GM12865 (cell line): ENCODE measurements at places on chromosomes 11 and 22.

GRCh38 chr11:8613036-8613435 is 19.0 kb upstream of the STK33 start:
- no peak for DNase-seq

DNA sequence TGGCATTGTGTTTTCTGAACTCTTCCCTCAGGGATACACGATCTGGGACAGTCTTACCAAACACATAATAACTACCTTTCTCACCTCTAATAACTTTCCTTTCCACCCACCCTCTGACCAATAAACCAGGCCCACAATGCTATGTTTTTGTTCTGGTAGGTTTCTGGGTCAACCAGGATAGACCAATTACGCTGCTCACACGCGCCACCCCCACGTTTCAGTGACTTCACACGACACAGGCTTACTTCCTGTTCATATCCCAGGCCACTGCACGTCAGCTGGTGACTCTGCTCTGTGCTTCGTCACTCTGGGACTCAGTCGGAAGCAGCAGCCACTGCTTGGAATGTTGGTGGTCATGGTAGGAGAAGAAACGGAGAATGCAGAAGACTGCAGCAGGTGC is 2.5 kb downstream of the KRTAP5-4 start:
- no peak for DNase-seq

- peak; percentile 19 for DNase-seq
These were observed 91.1 kb upstream of the LMO1 start for GRCh38 chr11:8354622-8355415.

- no peak for DNase-seq
These were observed 78.7 kb downstream of the BDNF start for GRCh38 chr11:27621405-27622161.

- DNase-seq, result no peak
These were observed 25.7 kb downstream of the USP28 start for GRCh38 chr11:113849713-113850112.

DNA sequence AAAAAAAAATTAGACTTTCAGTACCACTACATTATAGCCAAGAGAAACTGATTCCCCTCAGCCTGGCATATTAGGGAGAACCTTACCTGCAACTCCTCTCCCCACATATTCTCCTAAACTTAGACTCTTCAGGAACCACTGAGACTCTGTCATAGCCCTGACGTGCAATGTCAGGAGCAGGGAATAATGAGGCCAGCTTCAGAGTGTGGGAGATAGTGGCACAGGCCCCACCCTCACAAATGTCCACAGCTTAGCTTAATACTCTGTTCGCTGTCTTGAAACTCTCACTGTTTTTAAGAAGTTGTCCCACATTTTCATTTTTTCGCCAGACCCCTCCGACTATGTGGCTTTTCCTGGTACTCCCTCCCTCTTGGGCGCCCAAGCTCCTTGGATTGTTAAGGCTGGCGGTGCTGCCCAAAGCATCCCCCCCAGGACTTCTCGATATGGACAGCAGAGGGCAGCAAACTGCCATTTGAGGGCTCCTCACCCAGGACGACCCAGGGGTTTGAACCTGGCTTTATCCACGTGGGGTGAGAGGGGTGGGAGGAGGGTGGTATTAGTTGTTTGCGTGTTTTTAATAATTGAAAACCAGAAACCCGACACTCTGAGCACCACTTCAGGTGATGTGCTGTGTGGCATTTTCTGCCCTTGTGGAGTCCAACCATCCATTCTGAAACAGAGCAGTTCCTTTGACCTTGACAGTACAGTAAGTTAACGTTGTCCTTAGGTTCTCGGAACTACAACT is 45.2 kb upstream of the RASSF10 start:
- DNase-seq, result peak; percentile 72

GRCh38 chr22:23060612-23061400 is 9.5 kb upstream of the GNAZ start:
- no peak for DNase-seq

GRCh38 chr11:94759522-94759921 is 8.6 kb upstream of the AMOTL1 start:
- DNase-seq, result no peak

DNA sequence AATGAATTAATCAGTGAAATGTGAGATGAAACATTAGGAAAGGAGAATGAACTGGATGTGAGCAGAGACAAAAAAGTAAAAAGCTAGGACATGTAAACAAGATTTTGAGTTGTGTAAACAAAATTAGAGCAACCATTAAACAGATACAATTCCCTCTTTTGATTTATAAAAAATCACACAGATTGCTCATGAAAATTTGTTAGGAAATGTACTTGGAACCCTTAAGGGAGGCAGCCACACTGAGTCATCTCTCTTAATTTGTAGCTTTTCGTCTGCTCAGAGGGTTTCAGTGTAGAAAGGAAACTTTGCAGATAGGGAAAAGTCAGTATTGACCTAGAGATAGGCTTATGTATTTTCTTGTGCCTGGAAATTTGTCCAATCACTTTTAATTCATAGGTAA is 49.6 kb upstream of the ME3 start:
- no peak for DNase-seq

DNA sequence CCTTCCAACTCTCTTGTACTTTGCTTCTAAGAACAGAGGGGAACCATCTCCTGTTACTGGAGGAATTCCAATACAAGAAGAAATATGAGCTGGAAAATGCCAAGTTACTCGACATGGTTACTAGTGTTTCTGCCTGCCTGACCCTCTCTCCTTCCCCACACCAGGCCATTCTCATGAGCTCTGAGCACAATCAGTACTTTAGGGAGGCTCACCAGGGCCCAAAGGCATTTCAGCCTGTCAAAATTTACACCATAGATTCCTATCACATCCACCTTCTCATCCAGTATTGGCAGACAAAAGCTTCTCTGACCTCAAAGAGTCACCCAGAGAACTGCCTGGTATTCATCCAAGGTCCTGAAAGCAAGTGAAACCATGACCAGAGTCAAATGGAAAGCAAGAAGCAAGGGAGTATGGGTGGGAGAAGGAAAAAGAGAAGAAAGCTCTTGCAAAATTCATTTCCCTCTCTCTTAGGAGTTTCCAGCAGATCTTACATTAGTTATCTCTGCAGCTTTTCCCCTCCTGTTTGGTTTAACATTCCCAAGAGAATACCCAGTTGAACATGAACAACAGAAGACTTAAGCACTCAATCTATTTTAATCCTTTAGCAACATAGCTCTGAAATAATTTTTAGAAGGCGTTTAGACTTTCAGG is 58.7 kb upstream of the NCAM1 start:
- no peak for DNase-seq

- peak; percentile 62 for DNase-seq
These were observed 24.4 kb upstream of the PSMA1 start for GRCh38 chr11:14544611-14545010.

GRCh38 chr11:28798286-28798685 is 690.1 kb downstream of the METTL15 start:
- DNase-seq, result no peak

- no peak for DNase-seq
These were observed 167.1 kb upstream of the TTC12 start for GRCh38 chr11:113147249-113147648.

GRCh38 chr11:5674391-5674790 is 10.5 kb downstream of the TRIM5 start:
- DNase-seq, result no peak

DNA sequence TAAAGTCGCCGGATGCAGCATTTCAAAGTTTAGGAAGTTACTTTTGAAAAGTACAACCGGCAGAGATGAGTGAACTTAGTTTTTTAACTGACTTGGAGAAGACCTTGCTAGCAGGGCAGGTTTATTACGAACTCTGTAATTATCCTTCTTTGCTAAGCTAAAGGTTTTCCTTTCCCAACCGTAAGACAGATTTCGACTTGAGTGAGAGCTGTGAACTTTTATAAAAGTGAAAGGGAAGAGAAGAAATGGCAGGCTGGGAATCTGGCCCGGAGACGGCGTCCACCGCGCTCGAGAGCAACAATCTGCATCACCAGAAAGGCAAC is 659 bp upstream of the TEAD1 start:
- DNase-seq, result no peak

- DNase-seq, result peak; percentile 47
These were observed 1098.6 kb upstream of the CCDC90B start for GRCh38 chr11:84384731-84385130.

DNA sequence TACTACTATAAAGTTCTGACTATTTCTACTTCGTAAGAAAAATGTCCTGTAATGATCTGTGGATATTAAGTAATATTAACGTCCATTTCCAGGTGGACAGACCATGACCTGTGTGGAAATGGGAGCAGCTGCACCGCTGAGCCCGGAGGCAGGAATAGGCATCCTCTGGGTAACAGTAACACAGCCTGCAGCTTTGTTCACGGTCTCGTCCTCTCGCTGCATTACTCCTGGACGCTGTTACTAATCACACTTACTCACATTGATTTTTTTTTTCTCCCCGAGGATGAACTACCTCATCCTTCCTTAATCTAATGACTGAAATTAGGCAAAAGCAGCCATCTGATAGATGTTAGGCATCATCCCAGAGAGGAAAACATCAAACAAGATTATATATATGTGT is 345.7 kb upstream of the NARS2 start:
- no peak for DNase-seq

GRCh38 chr22:26452236-26453016 is 23.4 kb downstream of the ASPHD2 start:
- DNase-seq, result no peak

DNA sequence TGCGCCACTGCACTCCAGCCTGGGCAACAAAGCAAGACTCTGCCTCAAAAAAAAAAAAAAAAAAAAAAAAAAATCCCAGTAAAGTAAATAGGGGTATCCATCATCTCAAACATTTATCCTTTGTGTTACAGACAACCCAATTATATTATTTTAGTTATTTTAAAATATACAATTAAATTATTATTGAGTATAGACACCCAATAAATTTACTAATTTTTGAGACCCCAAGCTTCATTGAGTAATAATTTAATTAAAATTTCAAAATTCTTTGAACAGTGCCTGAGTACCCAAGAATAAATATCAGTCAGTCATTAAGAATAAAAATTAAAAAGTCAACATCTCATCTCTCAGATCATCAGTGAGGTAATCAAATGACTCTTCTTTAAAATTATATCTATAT is at the start of gene OR52N4:
Gene OR52N4, plus strand, starts transcription at position 301 of the 400 bp plus-strand sequence. CDS start 498 bp downstream, outside the sequence.
- DNase-seq, result no peak

DNA sequence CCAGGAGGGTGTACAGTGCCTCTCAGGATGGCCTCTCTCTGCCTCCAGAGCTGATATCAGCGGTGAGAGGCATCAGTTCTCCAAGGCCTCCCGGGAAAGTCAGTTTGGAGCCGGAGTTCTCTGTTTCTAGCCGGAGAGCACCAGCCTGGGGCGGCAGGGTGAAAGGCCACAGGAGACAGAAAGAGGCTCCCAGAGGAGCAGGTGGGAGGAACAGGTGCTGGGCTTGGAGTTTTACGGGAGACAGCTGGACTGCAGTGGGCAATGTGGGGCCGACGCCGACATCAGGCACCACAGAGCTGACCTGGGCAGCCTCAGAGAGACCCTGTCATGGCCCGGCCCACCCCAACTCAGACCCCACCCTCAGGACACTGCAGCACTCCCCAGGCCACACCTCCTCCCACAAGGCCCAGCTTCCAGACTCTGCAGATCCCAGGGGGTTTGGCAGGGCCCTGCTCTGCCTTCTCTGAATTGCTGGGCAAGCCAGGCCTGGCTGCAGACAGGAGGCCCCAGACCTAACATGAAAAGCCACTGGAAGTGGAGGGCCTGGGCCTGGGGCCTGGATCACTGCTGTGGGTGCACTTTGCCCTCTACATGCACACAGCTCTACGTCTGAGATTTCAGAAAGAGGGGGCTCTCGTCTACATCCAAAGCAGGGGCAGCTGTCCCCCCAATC is 885.6 kb downstream of the BRD1 start:
- no peak for DNase-seq

GRCh38 chr11:61119055-61119454 is 16.8 kb downstream of the CD5 start:
- DNase-seq, result no peak

DNA sequence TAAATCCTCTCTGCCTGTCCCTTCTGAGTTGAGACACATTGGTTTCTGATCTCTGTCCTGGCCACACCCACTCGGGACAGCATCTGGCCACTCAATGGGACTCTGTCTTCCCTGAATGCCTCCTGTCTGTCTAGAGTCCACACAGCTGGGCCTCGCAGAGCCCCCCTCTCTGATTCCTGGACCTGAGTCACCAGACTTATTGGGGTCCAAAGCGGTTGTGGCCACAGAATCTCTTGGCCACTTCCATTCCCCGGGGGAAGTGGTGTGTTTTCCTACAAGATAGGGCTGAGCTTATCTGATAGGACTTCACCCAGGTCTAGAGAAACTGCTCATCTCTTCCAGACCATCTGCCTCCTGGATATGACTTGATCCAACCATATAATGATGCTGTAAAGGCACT is 57.4 kb upstream of the WNT11 start:
- DNase-seq, result no peak

DNA sequence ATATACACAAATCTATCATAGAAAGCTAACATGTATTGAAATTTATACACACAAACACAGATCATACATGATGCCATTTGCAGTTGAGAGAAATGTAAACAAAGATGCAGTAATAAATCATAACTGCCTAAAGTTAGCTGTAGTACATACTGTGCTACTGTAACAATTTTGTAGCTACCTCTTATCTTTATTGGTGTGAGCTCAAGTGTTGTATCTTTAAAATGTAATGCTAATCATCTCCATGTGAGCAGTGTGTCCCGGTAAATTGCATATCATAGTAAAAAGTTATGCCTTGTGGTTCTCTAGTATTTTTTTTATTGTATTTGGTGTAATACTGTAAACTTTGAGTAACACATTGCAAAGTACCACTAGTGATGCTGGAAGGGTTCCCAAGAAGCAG is 16.8 kb upstream of the PITPNB start:
- no peak for DNase-seq

GRCh38 chr11:82004537-82005213 is 729.0 kb downstream of the FAM181B start:
- DNase-seq, result no peak

DNA sequence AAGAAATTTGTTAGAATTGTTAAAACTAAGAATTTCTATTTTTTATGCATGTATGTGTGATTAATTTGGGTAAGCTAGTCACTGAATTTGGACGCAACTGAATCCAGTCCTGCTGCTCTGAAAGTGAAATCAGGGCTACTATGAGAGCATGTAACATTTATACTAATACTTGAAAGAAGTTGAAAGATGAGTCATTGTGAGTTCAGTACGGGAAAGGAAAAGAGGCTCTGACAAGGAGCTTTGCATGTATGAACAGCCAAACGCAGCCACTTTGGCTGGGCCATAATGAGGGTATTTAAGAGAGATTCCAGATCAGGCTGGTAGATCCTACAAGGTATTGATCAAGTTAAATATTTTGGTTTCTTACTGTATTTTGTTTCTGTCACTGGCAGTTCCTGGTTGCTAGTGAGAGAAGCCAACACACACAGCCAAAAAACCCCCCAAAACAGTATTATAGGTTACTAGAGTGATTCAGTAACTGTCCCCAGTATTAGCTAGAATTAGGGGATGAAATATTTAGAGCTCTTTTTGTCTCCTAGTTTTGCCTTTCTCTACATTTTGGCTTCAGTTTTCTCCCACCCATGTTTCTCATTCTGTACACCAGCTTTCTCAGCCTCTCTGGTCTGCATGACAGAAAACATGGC is 14.1 kb downstream of the AASDHPPT start:
- DNase-seq, result peak; percentile 85
